AG09309 (cell line): ENCODE measurements at places on chromosomes 7 and 10.

DNA sequence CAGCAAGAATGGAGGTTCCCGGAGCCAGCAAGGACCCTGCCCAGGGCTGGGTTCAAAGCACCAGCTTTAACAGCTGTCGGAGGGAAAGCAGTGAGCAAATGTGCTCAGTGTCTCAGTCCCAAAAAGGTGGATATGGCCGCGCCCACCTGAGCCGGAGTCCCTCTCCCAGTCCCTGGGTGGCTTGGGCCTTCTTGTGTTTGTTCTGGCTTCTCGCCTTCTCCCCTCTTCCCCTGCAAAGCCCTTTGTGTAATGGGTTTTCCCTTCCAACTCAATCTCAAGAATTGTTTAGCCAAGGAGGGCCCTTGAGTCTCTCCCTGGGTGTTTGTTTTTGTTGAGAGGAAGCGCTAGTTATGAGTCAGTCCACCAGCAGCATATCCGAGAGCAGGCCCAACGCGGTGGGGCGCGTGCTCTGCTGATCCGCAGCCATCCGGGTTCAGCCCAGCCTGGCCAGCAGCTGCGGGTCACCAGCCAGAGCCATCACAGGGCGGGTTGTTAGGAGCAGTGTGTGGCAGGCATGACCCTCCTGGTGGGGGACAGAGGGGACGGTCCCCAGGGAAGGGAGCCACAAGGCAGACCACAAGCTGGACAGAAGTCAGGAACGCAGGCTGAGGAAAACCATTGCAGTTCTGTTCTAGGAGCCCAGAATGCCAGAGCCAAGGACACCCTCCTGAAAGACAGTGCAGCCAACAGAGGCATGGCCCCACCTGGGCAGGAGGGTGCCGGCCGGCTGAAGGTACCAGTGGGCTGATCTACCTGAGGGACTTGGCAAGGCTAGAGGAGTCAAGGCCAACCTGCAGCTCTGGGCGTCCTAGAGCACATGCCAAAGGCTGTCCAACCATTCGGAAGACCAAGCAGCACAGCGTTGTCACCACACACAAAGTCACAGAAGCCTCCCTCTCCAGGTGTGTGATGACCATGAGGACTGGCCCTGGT, 21.3 kb downstream of the CALML3 start:
- no peak for DNase-seq

DNA sequence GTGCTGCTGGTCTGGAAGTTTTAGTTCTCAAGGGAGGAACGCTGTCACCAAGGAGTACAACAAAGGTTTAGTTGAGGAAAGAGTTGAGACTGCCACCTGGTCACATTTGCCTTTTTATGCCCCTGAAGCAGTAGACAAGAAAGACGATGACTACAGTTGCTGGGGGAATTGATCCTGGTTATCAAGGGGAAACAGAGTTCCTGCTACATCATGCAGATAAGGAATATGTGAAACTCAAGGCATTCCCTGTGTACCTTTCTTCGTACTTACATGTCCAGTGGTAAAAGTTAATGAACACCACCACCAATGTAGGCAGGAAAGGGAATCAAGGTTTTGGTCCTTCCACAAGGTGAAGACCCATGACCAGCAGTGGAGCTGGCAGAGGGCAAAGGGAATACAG, 31.8 kb downstream of the SLC35B4 start:
- DNase-seq: no peak

GRCh38 chr7:2808891-2809665, 35.0 kb downstream of the GNA12 start:
- no peak for DNase-seq

- no peak for DNase-seq
These were observed 1.2 kb downstream of the PPP1R9A start for GRCh38 chr7:94908323-94909178.

DNA sequence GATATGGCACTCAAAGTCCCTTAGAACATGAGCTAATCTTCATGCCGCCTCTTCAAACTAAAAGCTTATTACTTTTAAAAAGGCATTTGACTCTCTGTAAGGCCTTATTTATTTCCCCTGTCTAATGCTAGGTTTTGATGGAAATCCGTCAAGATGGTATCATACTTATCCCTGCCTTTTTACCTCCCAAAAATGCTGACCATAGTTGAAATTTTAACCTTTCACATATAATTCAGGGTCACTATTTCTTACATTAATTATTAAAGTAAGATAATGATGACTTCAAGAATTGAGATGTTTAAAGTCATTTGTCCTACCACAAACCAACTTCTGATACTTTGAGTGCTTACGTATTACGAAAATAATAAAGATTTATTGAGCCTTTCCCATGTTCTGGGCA, 12.3 kb upstream of the OSBPL3 start:
- DNase-seq: no peak

GRCh38 chr7:122412441-122412840, 107.9 kb upstream of the FEZF1 start:
- no peak for DNase-seq

DNA sequence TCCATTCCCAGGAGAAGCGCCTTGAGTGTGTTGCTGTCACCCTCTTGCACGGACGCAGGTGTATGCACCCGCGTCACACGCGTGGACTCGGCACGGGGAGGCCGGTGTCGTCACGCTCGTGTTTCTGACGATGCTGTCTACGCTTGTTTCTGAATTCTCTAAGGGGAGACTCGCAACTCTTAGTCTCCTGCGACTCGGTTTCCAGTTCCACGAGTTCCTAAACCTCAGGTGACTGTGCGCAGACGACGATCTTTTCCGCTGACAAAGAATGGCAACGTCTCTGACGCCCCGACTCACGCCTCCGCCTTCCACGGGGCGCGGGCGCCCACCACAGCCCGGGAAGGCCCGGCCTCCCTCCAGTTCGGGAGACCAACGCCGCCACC, 579 bp downstream of the IDI1 start:
- no peak for DNase-seq
